Right cardiac atrium (tissue), 5 donors: ENCODE measurements at places on chromosomes 1 and 21. TPM values are rescaled to one million over a fixed set of nuclear protein-coding genes. Genes with fewer than 3 reads are reported as not detected.

GRCh38 chr1:12148160-12148957 lies 18.4 kb upstream of the TNFRSF1B start:
- peak; percentile 38 for DNase-seq

DNA sequence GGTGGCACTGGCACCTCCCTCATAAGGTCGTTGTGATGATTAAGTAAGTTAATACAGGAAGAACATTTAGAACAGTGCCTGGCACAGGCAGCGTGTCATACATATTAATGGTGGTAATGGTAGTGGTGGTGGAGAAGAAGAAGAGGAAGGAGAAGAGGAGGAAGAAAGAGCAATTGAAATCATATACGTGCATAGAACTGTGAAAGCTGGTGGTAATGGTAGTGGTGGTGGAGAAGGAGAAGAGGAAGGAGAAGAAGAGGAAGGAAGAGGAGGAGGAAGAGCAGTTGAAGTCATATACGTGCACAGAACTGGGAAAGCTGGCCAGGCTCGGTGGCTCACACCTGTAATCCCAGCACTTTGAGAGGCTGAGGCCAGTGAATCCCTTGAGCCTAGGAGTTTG lies 121.3 kb upstream of the HOOK1 start:
- no peak for DNase-seq

DNA sequence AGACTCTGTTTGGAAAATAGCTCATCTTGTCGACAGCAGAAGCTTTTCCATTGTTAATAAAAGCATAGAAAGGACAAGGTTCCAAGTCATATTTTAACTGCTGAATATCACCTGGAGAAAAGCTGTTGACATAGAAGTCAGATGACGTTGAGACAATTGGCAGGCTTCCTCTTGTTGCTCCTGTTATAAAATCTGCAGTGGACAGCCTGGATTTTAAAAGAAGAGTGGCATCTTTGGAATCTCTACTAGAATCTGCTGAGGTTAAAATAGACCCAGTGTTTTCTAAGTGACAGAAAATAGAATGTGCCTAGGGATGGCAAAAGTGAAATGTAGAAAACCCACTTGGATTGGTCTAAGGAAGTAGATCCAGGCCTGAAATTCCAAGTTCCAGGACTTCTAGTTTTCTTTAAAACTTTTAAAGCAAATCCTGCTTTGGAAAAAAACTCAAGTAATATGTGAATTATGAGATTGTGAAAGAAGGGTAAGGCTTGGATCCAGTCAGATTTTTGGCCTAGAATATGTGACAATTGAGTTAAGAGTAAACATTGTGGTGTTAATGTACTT lies 53.6 kb upstream of the NEXN start:
- no peak for DNase-seq

GRCh38 chr1:109639063-109639840 lies 16.6 kb upstream of the GSTM4 start:
- DNase-seq: peak; percentile 10

DNA sequence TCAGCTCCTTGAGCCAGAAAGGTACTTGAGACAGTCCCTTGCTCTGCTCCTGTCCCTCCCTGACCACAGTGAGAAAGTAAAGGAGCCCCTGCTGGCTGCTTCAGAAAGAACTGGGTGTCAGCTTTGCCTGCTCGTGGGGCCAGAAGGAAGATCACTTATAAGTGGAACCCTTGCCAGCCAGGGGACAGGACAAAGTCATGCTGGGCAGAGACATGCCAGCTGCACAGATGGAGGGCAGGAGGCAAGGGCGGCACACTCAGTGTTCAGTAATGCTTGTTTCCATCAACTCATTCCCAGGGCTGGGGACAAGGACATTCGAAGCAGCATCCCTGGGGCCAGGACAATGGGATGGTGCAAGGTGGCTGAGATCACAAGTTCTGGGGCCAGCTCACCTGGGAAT lies 41.8 kb downstream of the NTPCR start:
- DNase-seq: no peak

GRCh38 chr1:208110296-208110695 lies 133.9 kb downstream of the PLXNA2 start:
- DNase-seq: no peak

GRCh38 chr1:7500381-7501083 lies 270.6 kb upstream of the VAMP3 start:
- DNase-seq: no peak

GRCh38 chr21:16073586-16073985 lies 343.8 kb downstream of the USP25 start:
- DNase-seq: no peak

- DNase-seq: no peak
Observed at GRCh38 chr1:234849832-234850231, 239.9 kb upstream of the IRF2BP2 start.

DNA sequence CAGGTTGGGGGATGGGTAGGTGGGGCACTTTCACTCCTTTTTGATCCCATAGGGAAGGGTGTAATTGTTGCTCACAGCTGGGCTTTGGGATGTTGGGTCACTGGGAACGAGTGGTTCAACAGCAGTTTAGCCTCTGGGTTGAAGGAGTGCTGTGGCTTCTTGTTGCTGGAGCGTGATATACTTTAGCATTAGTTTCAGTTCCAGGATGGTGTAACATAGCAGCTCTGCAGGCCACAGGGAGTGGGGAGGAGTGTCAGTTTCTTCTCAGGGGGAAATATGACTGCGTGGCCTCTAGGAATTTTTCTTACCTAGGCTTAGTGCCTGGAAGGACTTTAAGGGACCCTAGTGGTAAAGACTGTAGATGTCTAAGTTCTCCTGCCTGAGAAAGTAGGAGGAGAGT lies 1105.3 kb upstream of the TMPRSS15 start:
- DNase-seq: no peak

DNA sequence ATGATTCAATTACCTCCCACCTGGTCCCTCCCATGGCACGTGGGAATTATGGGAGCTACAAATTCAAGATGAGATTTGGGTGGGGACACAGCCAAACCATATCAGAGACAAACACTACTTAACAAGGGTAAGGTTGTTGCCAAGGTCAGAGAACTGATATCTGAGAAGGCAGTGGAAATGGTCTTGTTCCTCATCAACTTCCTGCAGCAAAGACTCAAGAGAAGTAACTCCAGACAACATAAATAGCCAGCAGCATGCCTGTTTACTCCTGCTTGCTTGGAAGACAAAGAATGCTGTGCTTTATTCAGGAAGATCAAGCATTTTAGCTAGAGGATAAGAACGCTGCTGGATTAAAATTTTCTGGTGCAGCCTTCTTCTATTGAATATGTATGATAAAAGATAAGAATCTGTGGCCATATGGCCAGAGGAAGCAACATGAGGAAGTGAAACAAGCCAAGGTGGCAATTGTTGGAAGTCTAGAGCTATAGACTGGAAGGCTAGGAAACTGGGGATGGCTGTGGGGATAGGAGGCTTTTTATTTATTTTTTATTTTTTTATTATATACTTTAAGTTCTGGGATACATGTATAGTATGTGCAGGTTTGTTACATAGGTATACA lies 36.4 kb downstream of the DDAH1 start:
- DNase-seq: no peak

DNA sequence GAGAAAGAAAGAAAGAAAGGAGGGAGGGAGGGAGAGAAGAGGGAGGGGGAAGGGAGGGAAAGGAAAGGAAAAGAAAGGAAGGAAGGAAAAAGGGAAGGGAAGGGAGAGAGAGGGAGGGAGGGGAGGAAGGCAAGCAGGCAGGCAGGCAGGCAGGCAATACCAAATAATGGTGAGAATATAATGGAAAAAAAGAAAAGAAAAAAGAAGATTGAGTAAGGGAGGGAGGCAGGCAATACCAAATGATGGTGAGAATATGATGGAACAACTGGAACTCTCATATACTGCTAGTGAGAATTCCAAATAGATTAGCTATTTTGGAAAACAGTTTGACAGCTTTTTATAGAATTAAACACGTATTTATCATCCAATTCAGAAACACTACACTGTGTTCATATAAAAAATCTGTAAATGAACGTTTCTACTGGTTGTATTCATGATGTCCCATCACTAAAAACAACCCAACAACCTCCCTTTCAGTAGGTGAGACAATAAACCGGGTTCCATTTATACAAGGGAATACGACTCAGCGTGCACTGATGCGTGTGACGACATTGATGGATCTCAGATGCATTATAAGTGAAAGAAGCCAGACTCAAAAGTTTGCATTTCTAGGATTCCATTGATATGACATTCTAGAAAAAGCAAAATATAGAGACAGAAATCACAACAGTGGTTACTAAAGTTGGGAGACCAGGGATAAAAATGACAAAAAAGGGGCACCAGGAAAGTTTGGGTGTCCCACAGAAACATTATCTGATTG lies 226.4 kb downstream of the DSCAM start:
- DNase-seq: no peak

- DNase-seq: no peak
Observed at GRCh38 chr1:22889213-22889827, 83.3 kb downstream of the LACTBL1 start.

DNA sequence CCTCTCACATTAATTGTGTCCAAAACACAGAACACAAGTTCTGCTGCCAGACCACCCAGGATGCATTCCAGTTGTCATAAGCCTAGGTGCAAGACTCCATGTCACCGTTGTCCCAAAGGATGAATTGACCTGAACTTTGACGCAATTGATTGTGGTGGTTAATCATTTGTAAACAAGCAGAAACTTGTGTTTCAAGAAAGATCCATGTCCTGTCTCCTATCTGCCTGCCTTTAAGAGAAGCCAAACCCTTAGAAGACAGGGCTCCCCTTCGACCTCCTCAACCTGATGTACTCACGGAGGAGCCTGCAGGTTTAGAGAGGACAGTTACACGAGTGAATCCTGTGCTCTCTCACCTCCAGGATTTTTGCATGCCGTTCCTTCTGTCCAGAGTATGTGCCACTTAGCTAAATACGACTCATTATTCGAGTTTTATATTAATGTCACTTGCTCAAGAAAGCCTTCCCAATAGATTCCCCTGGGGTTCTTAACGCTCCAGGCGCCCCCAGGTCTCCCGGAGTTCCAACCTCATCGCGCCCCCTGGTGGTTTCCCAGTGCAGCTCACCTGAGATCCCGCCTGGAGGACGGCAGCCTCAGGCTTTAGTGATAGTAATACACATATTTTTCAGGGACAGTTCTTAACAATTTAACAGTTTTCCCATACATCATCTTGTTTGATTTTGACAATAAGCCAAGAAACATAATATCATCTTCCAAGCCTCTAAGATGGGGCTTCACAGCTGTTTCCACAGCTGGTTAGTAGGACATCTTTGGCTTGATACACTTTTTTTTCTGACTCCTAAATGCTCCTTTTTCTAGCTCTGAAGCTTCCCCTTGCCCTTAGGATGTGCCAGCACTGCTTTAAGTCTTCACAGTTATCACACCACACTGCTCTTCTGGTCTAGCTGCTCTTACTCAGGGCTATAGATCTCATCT lies 2.4 kb upstream of the C8B start:
- no peak for DNase-seq

DNA sequence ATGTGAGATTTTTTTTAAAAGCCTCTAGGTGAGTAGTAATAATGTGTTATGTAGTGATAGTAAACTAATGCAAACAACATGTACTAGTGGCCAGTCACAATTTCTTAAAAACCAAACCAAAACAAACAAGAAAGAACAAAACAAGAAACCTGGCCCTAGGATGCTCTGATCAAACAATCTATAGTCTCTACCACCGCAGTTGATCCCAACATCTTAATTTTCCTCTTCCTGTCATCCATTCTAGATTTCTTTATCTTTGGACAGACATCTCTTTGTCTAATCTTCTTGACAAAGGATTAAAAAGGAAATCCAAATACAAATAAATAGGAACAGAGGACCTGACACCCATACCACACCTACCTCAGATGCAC lies 188.2 kb upstream of the ADAMTS5 start:
- DNase-seq: no peak

- DNase-seq: no peak
Observed at GRCh38 chr1:212482637-212483441, 50.1 kb downstream of the NENF start.

DNA sequence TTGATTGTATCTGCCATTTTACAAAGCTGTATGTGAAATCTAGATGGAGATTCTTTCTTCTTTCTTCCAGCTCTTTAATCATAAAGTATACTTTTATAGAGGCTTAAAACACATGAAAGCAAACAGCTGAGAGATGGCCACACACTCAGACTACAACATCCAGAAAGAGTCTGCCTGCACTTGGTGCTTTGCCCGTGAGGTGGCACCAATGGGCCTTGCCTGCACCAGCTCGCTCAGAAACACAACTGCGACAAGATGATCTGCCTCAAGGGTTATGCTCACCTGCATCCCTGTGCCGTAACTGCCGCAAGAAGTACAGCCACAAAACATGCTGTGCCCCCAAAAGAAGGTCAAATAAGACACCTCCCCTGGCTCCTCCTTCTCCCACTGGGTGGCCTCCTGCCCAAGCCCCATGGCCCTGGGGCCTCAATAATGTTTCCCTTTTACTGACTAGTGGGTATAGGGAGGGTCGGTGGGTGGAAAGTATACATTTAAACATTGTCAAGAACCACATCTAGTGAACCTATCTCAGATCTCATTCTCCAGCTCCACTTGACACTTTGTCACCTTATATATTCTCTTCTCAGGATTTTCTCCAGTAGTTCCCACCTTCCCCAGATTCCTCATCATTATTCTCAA lies 66.7 kb upstream of the ANGPTL3 start:
- no peak for DNase-seq

GRCh38 chr1:91697861-91698260 lies 188.1 kb downstream of the TGFBR3 start:
- DNase-seq: no peak

DNA sequence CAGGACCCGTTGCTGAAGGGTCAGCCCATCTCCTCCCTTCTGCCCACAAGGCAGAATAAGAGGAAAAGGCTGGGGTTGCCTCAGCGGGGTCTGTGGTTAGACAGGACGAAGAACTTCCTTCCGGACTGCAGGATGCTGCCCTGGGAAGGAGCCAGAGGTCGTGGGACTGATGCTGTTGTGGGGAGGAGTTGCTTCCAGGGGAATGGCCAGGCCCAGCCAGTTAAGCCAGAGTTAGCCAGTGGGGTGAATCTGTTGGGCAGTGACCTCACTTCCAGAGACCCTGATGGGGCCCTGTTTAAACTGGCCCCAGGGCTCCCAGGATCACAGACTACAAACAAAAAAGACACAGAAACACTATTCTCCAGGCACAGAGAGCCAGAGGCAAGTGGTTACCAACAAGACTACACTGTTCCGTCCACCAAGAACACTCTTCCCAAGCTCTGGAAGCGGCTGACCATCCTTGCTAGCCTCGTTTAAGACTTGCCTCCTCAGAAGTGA lies 13.0 kb downstream of the FAM229A start:
- DNase-seq: peak; percentile 79

The CACNA1S gene
- total RNA-seq: 0.09 TPM

The C1orf115 gene
- 13.3 TPM for total RNA-seq

The ADGRB2 gene
- total RNA-seq: 14.8 TPM

The PLCH2 gene
- total RNA-seq: 0.64 TPM

The EPRS1 gene
- total RNA-seq: 66.4 TPM

The ATP1A4 gene
- total RNA-seq: 0.43 TPM

The SOAT1 gene
- total RNA-seq: 18.2 TPM

The SPRR1B gene
- not detected for total RNA-seq

The FAM110D gene
- 2.6 TPM for total RNA-seq
